Occipital lobe (tissue), 3 donors: ENCODE measurements at places on chromosomes 1 and 21.

DNA sequence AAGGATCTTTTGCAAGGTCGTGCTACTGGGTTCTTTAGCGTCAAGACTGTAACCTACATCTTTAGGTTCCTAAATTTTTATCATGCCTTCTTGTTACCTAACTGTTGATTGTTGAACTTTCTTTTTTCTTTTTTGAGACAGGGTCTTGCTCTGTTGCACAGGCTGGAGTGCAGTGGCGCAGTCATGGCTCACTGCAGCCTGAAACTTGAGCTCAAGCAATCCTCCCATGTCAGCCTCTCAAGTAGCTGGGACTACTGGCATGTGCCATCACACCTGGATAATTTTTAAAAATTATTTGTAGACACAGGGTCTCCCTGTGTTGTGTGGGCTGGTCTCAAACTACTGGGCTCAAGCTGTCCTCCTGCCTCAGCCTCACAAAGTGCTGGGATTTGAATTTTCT lies 52.9 kb downstream of the NFIA start:
- DNase-seq = no peak

DNA sequence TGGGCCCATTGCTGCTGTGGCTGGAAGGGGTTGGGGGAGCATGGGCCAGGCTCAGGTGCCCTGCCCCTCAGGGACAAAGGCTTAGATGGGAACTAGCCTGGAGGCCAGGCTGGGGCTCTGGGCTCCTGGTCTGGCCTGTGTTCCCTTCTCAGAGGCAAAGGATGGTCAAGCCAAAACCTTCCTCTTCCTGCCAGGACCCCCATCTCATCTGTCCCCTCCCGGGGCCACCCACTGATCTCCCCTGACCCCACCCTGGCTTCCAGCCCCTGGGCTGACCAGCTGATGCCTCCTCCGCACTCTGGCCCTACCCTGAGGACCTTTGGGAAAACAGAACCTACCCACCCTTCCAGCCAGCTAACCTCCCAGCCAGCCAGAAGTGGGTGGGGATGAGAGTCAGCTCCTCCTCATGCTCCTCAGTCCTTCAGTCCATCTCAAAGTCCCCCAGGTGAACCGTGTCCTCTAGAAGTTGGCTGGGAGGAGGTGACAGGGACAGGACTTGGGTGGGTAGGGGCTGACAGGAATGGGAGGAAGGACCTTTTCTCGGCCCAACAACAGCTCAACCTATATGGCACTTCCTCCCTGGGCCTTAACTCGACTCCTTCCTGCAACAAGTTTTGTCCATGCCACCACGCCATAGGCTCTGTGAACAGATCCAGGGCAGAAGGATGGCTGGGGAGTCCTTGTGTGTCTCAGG lies 7.5 kb downstream of the PEAR1 start:
- no peak for DNase-seq

DNA sequence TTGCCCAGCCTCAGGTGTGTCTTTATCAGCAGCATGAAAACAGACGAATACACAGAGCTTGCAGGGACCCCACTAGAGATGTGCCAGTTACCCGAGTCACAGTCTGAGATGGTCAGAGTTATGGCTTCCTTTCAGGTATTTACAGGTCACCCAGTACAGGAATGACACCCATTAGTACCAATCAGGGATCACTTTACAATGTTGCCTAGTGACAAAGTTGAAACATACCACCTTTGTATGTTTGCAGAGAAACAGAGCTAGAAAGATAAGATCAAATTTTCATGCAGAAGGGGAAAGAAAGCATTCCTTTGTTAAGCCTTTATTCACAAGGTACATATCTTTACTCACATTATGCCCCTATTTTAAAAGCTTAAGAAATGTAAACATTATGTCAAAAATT lies 137.6 kb downstream of the RGS7 start:
- no peak for DNase-seq

- DNase-seq = no peak
Measured at GRCh38 chr1:177567393-177567792, 396.6 kb downstream of the BRINP2 start.

DNA sequence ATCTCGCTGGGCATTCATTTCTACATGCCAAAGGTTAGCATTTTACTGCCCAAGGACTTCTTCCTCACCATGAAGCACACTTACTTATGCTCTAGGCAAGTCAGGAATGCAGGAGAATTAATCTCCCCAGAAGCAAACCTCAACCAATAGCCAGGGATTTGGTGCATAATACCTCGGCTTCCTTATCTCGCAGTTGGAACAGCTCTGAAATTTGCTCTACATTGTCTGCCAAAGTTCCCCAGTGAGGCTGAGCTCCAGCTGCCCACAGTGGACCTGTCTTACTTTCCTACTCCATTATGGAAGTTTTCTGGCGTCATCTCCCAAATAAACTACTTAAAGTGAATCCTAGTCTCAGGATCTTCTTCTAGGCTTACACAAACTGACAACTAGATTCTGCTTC lies 57.6 kb upstream of the PPM1J start:
- DNase-seq = no peak

- no peak for DNase-seq
Measured at GRCh38 chr1:110185181-110185580, 24.9 kb upstream of the KCNC4 start.

DNA sequence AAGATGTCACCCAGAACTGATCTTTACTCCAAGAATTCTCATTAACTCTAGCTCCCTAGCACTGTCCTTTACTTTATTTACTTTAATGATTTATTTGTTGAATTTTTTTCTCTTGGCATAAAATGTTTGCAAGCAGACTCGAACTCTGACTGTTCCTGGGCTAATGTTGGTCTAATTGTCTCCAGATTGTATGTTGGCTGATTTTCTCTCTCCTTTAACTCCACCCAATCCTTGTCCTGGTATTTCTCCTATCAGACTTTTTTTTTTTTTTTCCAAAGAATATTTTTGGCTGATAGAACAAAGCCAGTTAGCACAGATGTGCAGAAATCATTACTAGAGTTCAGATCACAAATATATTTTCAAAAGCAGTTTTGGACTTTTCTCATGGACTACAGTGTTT lies 82.6 kb downstream of the ATF6 start:
- DNase-seq = no peak

GRCh38 chr1:157868654-157869053 lies 27.0 kb upstream of the CD5L start:
- DNase-seq = no peak

GRCh38 chr1:228083871-228084278 lies 1.4 kb downstream of the ARF1 start:
- DNase-seq = no peak

GRCh38 chr1:10559386-10559785 lies 84.6 kb downstream of the PEX14 start:
- DNase-seq = no peak

DNA sequence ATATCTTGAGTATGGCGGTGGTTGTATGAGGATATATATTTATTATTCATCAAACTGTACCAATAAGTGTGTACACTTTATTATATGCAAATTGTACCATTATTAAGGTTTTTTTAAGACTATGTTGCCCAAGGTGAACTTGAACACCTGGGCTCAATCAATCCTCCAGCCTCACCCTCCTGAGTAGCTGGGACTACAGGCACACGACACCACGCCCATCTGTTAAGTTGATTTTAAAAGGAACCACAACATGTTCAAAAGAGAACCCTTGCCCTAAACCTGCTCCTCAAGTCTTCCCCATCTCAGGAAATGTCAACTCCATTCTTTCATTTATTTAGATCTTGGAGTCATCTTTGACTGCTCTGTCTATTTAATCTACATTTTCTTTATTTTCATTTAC lies 24.3 kb upstream of the FBXO28 start:
- DNase-seq = no peak

DNA sequence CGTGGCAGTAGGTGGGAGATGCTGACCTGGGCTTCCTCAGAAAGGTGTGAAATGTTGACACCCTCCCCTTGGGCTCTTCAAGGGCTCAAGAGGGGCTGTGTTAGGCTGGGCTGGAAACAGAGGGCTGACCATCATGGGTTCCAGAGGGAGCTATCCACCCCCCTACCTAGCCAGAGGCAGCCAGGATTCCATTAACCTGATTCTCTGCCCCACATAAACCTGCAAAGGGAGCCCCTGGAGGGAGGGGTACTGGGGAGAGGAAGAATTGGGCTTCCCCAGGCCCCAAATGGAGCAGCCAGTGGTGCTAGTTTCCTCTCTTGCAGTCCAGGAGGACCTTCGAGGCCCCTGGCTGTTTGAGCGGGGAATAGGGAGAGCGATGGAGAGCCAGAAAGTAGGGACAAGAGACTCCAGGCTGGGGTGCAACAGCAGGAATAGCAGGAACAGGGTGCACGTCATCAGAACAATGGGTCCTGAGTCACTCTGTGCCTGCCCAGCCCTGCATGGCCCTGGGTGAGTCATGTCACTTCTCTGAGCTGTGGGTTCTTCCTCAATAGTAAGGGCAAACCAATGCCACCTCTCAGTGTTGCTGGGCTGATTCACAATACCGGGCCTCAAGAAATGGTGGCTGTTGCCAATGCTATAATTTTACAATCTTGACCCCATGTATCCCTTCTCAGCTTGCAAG lies 121.2 kb downstream of the EPHB2 start:
- DNase-seq = no peak

DNA sequence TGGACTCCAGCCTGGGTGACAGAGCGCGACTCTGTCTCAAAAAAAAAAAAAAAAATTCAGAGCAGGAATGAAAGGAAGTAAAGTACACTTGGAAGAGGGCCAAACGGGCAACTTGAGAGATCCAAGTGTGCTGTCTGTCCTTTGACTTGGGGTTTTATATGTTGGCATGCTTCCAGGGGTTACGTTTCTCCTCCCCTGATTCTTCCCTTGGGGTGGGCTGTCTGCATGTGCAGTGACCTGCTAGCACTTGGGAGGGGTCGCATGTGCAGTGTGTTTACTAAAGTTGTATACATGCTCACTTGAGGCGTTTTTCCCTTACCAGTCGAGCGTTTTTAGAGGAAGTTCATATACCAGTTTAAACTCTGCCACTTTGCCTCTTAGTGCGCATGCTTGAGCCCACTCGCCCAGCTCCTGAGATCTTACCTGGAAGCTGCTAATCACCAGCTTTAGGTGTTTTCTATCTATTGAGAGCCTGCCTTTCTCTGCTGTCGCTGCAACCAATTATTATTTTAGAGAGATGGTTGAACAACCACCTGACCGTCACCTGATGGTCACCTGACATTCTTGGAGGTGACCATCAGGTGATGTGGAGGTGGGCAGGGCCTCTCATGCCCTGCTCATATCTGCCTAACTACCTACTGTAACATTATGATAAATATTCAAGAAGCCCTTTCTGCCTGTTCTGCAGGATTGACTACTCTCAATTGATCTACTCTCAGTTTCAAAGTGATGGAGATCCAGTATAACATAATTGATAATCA lies 140.1 kb downstream of the MACF1 start:
- DNase-seq = no peak
